ENCODE measurements at places on chromosomes 13 and 19.

- no peak for DNase-seq
Measured at GRCh38 chr13:76339649-76340048, 546.6 kb downstream of the KCTD12 start.

DNA sequence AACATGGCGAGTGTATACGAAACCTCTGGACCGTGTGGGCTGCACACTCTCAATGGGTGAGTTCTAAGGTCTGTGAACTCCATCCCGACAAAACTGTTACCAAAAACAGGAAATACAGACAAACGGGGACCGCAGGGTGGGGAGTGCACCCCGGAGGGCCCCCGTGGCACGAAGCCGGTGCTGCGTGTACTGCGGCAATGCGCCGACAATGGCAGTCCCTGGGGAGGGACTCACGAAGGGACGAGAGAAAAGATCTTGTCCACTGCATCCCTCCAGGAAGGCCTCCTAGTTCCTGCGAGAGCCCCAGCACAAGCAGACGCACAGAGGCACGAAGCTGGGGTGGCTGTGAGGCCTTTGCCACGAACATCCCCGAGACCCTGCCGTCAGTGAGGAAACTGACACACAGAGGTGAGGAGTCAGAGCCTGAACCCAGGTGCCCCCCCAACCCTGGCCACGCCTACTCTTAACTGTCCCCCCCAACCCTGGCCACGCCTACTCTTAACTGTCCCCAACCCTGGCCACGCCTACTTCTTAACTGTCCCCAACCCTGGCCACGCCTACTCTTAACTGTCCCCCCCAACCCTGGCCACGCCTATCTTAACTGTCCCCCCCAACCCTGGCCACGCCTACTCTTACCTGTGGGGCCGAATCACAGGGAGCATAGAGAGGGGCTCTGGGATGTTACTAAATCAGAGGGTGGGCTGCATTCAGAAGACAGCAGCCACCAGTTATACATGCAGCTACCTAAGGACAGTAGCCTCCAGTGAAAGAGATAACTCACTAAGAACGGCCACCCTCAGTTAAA is 4.2 kb downstream of the MED16 start:
- no peak for DNase-seq

GRCh38 chr13:59111751-59112171 is 1052.0 kb downstream of the DIAPH3 start:
- DNase-seq, result no peak

DNA sequence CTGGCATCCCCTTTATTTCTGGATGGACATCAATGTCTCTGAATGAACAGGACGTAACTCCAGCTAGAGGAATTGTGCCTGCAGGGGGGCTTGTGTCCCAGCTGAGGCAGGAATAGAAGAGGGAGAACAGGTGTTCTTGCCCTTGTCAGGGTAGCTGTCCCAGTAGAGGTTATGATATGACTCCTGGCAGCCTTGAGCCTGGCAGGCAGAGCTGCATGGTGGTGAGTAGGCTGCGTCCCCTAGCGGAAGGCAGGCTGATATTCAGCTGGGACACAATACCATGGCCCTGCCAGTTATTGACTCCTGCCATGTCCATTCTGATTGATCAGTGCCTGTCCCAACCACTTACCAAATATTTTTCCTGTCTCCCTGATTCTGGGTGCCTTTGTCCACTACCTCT is 197.2 kb downstream of the RAP2A start:
- DNase-seq, result no peak

DNA sequence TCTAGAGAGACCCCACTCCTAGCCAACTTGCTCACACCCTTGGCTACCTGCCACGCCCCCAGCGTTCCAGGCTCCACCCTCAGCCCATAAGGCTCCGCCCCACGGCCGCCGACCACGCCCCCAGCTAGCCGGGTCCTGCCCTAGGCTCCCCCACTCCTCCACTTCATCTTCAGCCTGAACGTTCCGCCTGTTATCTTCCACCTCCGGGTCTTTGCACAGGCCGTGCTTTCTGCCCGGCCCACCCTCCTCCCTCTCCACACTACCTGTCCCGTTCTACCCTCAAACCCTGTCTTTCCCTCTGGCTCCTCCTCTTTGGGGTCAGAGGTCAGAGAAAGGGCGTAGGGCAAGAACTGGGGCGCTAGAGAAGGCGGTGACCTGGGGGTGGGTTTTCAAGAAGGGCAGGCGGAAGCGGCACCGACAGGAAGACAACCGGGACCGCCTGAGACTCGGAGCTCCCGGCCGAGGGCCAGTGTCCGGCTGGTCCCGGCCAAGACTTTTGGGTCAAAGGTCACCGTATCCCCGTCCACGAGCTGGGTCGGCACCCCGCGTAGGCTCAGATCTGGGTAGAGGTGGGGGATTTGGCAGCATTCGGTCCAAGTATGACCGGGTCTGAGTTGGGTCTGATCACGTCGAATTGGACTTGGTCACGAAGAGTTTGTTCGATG is 2.2 kb downstream of the PDE4C start:
- DNase-seq, result peak; percentile 55

DNA sequence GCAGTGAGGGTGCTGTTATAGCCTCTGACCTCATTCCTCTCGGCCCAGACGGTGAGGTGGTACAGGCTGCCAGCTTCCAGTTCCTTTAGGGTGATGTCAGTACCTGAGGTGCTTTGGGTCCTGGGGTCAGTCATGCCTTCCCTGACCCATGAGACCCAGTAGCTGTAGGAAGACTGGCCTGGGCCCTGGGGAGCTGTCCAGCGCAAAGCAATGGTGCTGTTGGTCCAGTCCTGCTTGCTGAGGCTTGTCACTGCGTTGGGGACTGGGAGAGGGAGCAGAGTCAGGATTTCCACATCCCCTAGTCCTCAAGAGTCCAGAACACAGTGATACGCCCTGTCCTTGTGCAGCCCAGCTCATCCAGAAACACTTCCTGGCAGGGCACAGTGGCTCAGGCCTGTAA is 10.7 kb downstream of the PTPRH start:
- no peak for DNase-seq

DNA sequence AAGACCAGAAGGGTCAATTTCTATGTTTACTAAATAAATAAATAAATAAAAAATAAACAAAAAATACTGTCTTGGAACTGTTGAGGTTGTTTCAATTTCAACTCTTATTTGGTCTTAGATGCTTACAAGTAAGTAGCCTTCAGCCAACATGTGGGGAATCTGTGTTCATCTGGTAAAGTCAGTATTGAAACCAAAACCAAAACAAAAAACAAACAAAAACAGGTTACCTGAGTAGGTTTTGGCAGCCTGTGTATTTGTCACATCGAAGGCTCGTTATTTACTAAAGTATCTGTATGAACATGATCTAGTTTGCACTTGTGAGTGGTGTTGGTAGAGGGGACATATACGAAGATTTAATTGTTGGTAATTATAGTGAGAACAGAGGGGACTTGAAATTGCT is 471.5 kb downstream of the SLITRK5 start:
- DNase-seq, result no peak

DNA sequence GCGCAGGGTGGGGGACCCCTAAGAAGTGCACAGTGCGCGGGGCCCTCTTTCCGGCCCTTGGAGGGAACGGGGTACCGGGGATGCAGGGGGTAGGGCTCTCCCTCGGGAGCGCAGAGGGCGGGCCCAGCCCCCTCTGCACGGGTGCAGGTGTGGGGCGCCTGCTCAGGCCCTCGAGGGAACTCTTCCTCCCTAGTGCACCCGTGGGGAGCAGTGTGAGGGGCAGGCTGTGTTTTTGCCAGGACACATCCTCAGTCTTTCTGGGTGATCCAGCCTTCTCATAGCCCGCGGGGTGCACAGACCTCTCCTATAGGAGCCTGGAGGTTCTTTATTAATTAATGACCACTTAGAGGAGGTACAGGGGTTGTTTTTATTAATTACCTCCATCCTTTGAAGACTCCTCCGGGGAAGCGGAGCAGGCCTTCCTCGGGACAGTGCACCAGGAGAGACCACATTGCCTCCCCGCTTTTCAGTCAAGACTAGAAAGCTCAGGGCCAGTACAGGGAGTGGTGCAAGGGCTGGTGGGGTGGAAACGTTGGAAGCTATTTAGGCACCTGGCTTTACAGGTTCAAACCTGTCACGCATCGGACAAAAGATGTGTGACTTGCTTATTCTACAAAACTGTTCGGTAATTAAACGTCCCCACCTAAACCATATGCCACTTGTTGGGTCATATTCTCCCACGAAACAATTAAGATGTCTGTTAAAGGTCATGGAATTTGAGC is 598 bp upstream of the GJB6 start:
- no peak for DNase-seq

DNA sequence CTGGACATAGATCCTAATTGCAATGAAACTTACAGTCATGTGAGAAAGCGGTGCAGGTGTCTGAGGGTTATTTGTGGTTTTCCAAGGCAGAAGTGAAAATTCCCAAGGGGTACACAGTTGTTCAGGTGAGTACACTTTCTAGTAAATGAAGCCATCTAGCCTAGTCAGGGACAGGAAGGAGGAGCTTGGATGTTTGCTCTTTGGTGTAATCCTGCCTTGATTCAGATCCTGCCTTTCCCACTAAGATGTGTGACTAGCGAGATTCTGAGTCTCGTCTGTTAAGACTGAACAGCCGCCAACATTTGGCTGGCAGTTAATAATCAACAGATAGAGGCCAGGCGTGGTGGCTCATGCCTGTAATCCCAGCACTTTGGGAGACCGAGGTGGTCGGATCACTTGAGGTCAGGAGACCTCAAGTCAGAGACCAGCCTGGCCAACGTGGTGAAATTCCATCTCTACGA is 2.5 kb downstream of the RPS9 start:
- no peak for DNase-seq

GRCh38 chr19:51599084-51599483 is 28.0 kb downstream of the ZNF175 start:
- DNase-seq, result no peak

DNA sequence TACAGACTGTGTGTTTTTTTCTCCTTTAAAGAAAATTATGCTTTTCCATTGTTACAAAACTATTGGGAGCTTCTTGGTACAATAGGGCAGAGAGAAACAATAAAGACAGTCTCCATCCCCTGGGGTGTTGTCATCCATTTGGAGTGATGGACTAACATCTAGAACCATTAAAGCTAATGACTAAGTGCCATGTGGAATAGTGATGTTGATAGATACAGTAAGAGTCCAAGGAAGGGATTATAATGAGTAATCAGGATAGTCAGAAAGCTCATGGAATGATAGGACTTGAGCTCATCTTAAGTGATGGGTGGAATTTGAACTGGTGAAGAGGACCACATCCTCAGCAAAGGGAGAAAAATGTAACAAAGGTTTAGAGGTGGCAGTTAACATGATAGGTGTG is 24.1 kb upstream of the FRY start:
- no peak for DNase-seq

DNA sequence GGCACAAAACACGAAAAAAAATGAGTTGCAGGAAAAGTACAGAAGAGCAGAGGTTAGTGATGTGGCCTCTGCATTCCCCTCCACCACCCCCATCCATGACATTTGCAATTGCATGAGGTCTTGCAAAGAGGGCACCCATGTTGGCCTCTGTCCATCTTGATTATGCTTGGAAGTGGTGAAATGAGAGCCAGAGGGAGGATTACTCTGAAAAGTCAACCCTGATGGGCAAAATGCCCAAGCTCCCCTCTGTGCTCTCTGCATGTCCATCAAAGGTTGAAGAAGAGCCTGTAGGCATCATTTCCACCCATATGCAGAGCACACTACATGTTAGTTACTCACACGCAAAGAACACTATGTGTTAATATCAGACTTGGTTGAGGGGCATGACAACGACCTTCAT is 71.4 kb downstream of the SLC15A1 start:
- DNase-seq, result no peak

DNA sequence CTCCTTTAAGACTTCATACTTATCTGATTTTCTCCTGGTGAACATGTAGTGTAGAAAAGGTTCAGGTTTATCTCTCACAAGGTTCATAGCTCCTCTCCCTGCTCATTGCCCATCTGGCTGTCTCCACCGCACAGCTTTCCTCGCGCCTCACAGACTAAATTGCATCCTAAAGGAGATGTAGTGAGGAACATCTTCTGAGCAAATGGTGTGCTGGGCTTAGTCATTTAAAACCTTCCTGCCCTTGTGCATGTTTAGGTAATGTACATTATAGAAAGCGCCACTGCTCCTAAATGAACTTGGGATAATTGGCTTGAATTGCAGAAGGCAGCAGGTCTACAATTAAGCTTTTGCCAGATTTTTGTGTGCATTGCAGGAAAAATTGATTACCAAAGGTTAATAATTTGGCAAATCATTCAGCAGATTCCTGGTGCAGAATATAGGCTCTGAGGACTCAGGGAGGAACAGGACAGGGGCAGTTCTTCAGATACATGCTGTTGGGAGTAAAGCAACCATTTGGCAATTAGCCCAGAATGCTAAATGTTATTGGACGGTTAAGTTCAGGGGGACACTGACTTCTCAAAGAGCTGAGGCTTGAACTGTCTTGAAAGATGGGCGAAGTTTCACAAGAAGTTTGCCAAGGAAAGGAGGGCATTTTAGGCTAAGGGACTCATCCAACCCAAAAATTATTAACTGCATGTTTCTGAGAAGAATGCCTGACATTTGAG is 108.4 kb upstream of the CLDN10 start:
- DNase-seq, result no peak

GRCh38 chr13:24631922-24632321 is 48.3 kb upstream of the ATP12A start:
- DNase-seq, result no peak

GRCh38 chr13:100388923-100389322 is 199.7 kb downstream of the GGACT start:
- DNase-seq, result no peak

DNA sequence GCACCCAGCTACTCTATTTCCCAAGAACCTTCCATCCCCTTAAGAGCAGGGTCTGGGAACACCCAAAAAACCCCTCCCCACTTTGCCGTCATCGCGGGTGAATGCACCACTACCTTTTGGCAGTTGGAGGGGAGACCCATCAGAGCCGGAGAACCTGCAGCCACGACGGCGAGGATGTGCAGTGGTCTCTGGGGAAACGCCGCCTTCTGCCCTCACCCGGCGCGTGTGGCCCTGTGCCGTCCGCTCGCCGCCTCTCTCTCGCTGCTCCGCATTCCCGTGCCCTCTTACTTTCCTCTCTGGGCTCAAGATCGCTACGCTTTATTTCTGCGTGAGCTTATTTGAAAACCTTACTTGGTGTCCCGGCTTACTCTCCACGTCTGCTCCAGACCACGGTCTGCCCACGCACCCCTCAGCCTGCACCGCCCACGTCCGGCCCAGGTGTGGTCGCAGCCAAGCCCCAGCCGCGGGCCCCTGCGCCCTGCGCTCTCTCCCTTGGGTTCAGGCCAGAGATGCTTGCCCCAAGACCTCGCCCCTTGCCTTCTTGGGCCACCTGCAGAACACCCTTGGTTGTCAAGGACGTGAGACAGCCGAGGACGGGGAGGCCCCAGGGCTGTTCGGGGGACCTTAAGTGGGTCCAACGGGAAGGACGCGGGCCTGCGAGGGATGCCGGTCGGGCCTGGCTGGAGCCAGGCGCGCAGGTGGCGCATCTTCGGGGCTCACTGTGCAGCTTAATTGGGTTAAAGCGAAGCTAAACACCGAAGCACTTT is 2.0 kb upstream of the MAB21L1 start:
- DNase-seq, result no peak

- DNase-seq, result no peak
Measured at GRCh38 chr19:55228403-55229031, at the start of gene TMEM86B. Gene TMEM86B (minus strand): TSS chr19:55228763. CDS start chr19:55228741, 22 bp downstream.

All from amygdala (tissue), 56 donors.